CD4-positive, alpha-beta memory T cell (primary cell): ENCODE measurements at places on chromosomes 6 and 20. TPM values are rescaled to one million over a fixed set of nuclear protein-coding genes. Genes with fewer than 3 reads are reported as not detected.

TRIM15 gene
- total RNA-seq: not detected

LY6G6F gene
- not detected for total RNA-seq

LY6G5B gene
- total RNA-seq: 39.3 TPM

PRPF6 gene
- total RNA-seq: 88.7 TPM

XKR7 gene
- total RNA-seq: not detected

CFAP61 gene
- not detected for total RNA-seq

SLC35F1 gene
- not detected for total RNA-seq

NFATC2 gene
- 64.9 TPM for total RNA-seq

CLVS2 gene
- total RNA-seq: not detected

GPSM3 gene
- 313 TPM for total RNA-seq

PNPLA1 gene
- total RNA-seq: not detected

FAM209B gene
- total RNA-seq: 2.2 TPM

HECA gene
- 161 TPM for total RNA-seq

SLC12A5 gene
- total RNA-seq: not detected

TSPO2 gene
- total RNA-seq: not detected

LCA5 gene
- 0.23 TPM for total RNA-seq

SPINT3 gene
- total RNA-seq: not detected

ESR1 gene
- total RNA-seq: 6.8 TPM

UCKL1 gene
- total RNA-seq: 53.7 TPM

ZMYND8 gene
- 47.7 TPM for total RNA-seq

NCR2 gene
- total RNA-seq: not detected

CCN2 gene
- total RNA-seq: not detected

RIPPLY2 gene
- total RNA-seq: not detected

HCK gene
- total RNA-seq: 1.0 TPM

JAG1 gene
- 0.61 TPM for total RNA-seq

GCNT2 gene
- total RNA-seq: 4.2 TPM
